T1000 (cell line): ENCODE measurements at places on chromosomes 2 and 18.

DNA sequence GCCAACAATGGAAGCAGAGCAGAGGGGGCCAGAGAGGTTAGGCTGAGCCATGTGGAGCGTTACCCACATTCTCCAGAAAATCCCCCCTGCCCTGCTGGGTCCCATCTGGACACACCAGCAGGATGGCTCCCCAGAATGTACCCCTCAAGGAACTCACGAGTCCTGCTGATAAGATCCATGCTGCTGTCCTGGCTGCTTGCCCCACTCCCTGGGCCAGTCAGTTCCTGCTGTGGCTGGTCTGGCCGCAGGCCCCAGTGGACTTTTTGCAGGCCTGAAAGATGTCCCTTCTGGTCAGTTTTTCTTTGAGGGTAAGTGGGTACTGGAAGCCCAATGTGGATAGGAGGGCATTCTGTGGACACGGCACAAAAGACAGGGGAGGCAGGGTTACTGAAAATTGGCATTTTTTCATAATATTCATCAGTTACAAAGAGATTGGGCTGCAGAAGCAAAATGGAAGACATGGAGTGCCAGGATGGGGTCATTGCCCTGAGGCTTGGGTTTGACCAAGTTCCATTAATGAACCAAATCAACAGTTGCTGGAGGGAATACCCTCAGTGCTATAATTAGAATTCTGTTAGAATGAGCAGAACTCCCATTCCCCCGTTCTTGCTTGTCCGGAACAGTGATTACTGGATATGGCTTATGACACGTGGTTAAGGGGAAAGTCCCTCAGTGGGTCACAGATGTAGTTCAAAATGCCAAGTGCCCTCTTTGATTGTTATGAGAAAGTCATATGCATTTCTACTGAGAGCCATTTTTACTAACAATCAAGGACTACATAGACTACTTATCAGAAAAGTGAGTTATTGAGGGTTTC is 38.7 kb downstream of the SLC4A5 start:
- no peak for DNase-seq

DNA sequence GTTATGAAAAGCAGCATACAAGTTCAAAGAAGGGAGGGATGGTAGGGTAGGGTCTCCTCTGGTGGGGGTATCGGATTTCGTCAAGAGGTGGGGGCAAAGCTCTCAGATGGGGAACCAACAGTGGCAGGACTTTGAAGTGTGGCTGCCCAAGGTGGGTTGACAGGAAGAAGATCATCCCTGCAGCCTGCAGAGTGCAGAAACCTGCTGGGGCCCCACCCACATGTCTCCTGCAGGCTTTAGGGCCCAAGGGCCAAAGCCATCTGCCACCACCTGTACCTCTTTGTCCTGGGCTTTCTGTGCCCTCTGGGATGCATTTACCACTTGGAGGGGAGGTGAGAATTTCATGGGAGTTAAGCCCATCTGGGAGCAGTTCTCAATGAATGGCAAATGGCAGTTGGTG is 42.7 kb downstream of the KCNF1 start:
- DNase-seq, result no peak

GRCh38 chr18:63552581-63552980 is 10.4 kb downstream of the SERPINB12 start:
- no peak for DNase-seq

DNA sequence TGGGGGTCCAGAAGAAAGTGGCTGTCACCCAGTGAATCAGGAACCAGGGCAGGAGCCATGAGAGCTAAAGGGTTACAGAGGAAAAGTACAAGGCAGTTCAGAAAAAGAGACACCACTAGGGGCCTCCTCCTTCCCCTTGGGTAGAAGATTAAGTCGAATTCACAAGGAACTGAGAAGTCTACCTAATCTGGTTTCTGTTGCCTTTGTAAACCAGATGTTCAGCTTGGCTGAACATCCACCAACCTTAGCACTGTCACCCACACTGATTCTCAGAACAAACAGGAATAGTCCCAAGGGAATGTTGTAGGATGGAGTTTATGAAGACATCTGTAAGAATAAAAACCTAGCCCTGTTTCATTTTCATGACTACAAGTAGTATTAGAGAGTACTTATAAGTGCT is 90.4 kb upstream of the NOSTRIN start:
- DNase-seq, result no peak
